ENCODE measurements at places on chromosomes 16 and 17. TPM values are rescaled to one million over a fixed set of nuclear protein-coding genes. Genes with fewer than 3 reads are reported as not detected.

DNA sequence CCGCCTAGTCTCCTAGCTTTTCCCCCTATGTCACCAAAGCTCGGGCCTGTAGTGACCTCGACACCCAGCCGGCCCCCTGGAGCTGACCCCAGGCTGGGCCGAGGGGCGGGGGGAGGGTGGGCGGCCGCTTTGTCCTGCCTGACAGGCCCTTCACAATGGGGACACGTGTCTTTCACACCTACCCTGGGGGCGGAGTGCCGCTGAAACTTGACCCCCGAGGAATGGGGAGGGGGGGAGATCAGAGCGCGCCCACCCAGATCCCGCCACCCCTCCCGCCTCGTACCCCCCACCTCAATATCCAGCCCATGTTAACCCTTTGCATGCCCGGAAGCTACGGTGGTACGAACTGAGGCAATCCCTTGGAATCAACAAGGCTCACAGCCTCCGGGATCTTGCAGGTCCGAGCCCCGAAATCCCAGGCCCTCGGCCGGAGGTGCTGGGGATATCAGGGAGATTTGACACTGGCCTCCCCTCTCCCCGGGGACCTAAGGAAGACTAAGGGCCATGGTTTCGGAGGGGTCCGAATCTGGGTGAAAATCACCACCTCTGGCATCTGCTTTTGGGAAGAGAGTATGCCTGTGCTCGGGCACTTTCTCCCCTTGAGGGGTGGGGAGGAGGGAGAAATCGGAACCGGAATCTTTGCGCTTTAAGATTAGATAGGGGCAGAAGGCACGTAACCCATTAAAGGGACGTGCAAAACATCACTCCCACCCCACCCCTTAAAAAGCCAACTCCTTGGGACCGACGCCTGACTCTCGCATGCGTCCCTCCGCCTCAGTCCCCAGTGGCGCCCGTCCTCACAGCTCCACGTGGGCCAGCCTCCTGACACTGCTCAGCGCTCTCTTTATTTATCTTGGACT is 2.6 kb downstream of the NOG start:
- H3K36me3 ChIP-seq: no peaks in the 10 kb centered on the region
- no peak overlapping the region for H3K27ac ChIP-seq
- no peak overlapping the region for H3K4me3 ChIP-seq
- H3K27me3 ChIP-seq: peaks cover 72% of the 10 kb centered on the region

GRCh38 chr16:81451753-81452680 is 7.4 kb downstream of the CMIP start:
- peak overlapping the region; percentile 16 for H3K4me3 ChIP-seq
- H3K27ac ChIP-seq: peak overlapping the region; percentile 47
- peaks cover 29% of the 10 kb centered on the region for H3K36me3 ChIP-seq
- H3K27me3 ChIP-seq: no peaks in the 10 kb centered on the region
- no peak for DNase-seq

- H3K4me1 ChIP-seq: no peaks in the 10 kb centered on the region
- no peak for DNase-seq
- no peak overlapping the region for H3K4me3 ChIP-seq
- no peaks in the 10 kb centered on the region for H3K27me3 ChIP-seq
- no peaks in the 10 kb centered on the region for H3K36me3 ChIP-seq
Observed at GRCh38 chr16:6853565-6853964, 479.1 kb upstream of the RBFOX1 start.

GRCh38 chr17:2821868-2822267 is 25.6 kb downstream of the RAP1GAP2 start:
- no peak overlapping the region for H3K4me3 ChIP-seq
- H3K4me1 ChIP-seq: peaks cover 11% of the 10 kb centered on the region
- no peak overlapping the region for H3K27ac ChIP-seq
- peaks cover 4% of the 10 kb centered on the region for H3K36me3 ChIP-seq
- H3K27me3 ChIP-seq: peaks cover 30% of the 10 kb centered on the region

- H3K27me3 ChIP-seq: no peaks in the 10 kb centered on the region
- H3K36me3 ChIP-seq: no peaks in the 10 kb centered on the region
Observed at GRCh38 chr17:62680541-62681052, 53.1 kb downstream of the MRC2 start.

GRCh38 chr17:19733953-19734526 is 14.1 kb downstream of the ALDH3A1 start:
- H3K4me1 ChIP-seq: no peaks in the 10 kb centered on the region
- H3K27me3 ChIP-seq: peaks cover 6% of the 10 kb centered on the region
- DNase-seq: no peak
- H3K36me3 ChIP-seq: no peaks in the 10 kb centered on the region

- H3K4me1 ChIP-seq: peaks cover 9% of the 10 kb centered on the region
- H3K4me3 ChIP-seq: no peak overlapping the region
- H3K36me3 ChIP-seq: no peaks in the 10 kb centered on the region
- no peak overlapping the region for H3K27ac ChIP-seq
- peaks cover 70% of the 10 kb centered on the region for H3K27me3 ChIP-seq
Observed at GRCh38 chr17:8417806-8418205, 17.9 kb upstream of the NDEL1 start.

DNA sequence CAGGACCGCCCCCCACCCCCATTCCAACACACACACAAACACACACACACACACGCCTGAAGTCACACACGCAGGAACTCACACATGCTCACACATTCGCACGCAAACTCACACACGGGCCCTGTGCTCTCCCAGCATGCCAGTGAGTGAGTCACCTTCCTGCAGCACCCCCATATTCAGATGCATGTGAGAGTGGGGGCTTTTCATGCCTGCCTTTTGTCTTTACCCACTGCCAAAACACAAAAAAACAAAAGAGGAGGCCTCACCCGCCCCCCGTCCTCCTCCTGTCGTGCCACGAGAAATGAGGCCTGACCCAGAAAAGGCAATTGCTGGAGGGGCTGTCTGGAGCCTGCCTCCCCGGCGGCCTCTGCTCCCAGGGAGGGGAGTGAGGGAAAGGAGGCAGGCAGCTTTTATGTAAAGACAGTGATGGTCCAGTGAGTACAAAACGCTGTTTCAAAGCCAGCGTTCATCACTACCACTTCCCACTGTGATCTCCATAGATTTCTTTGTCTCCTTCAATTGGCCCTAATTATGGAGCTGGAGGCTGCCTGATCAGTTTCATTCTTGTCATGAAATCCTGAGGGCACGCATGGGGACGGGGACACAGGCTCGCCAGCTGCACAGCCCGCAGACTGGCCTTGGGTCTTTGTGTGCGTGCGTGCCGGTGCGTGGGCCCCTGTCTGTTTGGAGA is 29.5 kb upstream of the GSE1 start:
- no peaks in the 10 kb centered on the region for H3K36me3 ChIP-seq
- DNase-seq: no peak
- no peaks in the 10 kb centered on the region for H3K4me1 ChIP-seq
- no peak overlapping the region for H3K4me3 ChIP-seq
- no peaks in the 10 kb centered on the region for H3K27me3 ChIP-seq

Gene KRT9
- total RNA-seq: not detected

Gene ZNF821
- total RNA-seq: 10.7 TPM

GRCh38 chr17:49200423-49201083 is 9.8 kb downstream of the GNGT2 start:
- no peaks in the 10 kb centered on the region for H3K27me3 ChIP-seq
- peaks cover 19% of the 10 kb centered on the region for H3K4me1 ChIP-seq
- H3K27ac ChIP-seq: no peak overlapping the region
- peaks cover 21% of the 10 kb centered on the region for H3K36me3 ChIP-seq
- no peak overlapping the region for H3K4me3 ChIP-seq

Gene CRHR1
- total RNA-seq: not detected

DNA sequence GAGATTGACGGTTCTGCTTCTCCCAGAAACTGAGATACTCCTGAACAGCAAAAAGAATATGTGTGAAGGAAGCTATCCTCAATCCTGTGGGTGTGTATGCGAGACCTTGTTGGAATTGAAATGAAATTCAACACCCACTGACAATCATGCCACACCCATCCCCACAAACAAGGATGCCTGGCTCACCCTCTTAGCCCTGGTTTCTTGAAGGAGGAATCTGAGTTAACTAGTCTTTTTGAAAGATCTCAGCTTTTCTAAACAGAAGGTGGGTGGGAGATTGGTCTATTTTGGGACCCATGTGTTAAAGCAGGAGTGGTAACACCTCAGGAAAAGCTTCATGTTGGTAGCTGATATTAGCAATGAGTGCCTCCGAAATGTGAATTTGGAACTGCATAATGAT is 1244.5 kb downstream of the CDH11 start:
- H3K36me3 ChIP-seq: no peaks in the 10 kb centered on the region
- H3K27ac ChIP-seq: no peak overlapping the region
- no peaks in the 10 kb centered on the region for H3K4me1 ChIP-seq
- DNase-seq: no peak

Gene ADAD2
- total RNA-seq: not detected

- peaks cover 32% of the 10 kb centered on the region for H3K27me3 ChIP-seq
- H3K4me3 ChIP-seq: no peak overlapping the region
- peaks cover 2% of the 10 kb centered on the region for H3K4me1 ChIP-seq
- no peak for DNase-seq
- H3K27ac ChIP-seq: no peak overlapping the region
Observed at GRCh38 chr16:68732042-68732680, 4.9 kb upstream of the CDH1 start.

Gene KRT38
- not detected for total RNA-seq

Gene PRDM7
- not detected for total RNA-seq

- no peaks in the 10 kb centered on the region for H3K4me1 ChIP-seq
- no peak overlapping the region for H3K4me3 ChIP-seq
- DNase-seq: no peak
- no peaks in the 10 kb centered on the region for H3K36me3 ChIP-seq
- no peak overlapping the region for H3K27ac ChIP-seq
Observed at GRCh38 chr17:53092072-53092471, 730.7 kb upstream of the KIF2B start.

Gene TMEM114
- total RNA-seq: not detected

- no peak overlapping the region for H3K27ac ChIP-seq
- H3K27me3 ChIP-seq: peaks cover 52% of the 10 kb centered on the region
- peak overlapping the region; percentile 80 for H3K4me3 ChIP-seq
- peaks cover 11% of the 10 kb centered on the region for H3K4me1 ChIP-seq
Observed at GRCh38 chr17:43779145-43780125, 658 bp upstream of the DUSP3 start.

GRCh38 chr16:1876468-1876867 is 4.5 kb upstream of the MEIOB start:
- no peaks in the 10 kb centered on the region for H3K36me3 ChIP-seq
- DNase-seq: peak; percentile 74
- peaks cover 36% of the 10 kb centered on the region for H3K27me3 ChIP-seq
- H3K27ac ChIP-seq: no peak overlapping the region

DNA sequence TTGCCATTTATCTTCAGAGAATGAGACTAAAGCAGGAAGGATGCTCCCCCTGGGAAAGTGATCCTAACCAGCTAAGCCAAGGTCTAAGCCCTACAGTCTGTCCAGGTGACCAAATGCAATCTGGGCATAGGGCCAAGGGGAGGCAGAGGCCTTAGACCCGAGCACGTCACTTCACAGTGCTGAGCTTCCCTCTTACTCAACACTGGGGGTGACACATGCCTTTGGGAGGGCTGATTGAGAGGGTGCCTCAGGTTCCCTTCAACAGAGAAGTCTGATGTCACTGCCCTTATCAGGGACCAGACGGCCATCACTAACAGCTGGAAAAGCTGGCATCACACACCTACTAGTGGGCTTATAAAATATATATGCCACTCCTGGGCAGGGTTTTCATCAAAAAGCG is 4.0 kb downstream of the CIAO2B start:
- peaks cover 47% of the 10 kb centered on the region for H3K4me1 ChIP-seq
- peaks cover 8% of the 10 kb centered on the region for H3K36me3 ChIP-seq
- H3K27ac ChIP-seq: no peak overlapping the region
- no peak for DNase-seq
- H3K27me3 ChIP-seq: peaks cover 12% of the 10 kb centered on the region
